ENCODE measurements at places on chromosomes 6 and 20.

DNA sequence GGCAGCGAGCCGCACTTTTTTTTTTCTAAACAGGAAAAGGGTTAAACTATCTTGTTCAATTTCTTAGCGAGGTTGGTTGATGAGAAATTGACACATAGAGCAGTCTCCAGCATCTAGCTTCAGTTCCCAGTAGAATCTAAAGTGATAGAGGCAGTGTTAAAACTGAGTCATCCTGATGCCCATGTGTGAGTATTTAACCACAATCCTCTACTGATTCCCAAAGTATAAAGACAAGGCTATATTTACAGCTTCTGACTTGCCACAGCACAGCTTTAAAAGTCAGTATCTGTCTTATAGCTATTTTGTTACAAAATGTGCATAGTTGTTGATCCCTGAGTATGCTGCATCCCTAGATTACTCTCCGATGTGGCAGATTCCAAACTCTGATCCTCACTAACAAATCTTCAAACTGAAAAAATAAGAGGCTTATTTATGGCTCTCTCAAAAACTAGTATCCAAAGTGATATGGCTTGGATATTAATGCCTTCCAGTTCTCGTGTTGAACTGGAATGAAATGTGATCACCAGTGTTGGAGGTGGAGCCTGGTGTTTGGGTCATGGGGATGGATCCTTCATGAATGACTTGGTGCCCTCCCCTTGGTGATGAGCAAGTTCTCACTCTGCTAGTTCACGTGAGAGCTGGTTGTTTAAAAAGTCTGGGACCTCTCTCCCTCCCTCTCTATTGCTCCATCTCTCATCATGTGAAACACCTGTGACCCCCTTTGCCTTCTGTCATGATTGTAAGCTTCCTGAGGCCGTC is 13.1 kb upstream of the POPDC3 start:
- DNase-seq = no peak

- DNase-seq = no peak
These were observed 4.6 kb downstream of the UCKL1 start for GRCh38 chr20:63951398-63952209.

- DNase-seq = no peak
These were observed 118.7 kb downstream of the SMOC2 start for GRCh38 chr6:168559574-168560098.

DNA sequence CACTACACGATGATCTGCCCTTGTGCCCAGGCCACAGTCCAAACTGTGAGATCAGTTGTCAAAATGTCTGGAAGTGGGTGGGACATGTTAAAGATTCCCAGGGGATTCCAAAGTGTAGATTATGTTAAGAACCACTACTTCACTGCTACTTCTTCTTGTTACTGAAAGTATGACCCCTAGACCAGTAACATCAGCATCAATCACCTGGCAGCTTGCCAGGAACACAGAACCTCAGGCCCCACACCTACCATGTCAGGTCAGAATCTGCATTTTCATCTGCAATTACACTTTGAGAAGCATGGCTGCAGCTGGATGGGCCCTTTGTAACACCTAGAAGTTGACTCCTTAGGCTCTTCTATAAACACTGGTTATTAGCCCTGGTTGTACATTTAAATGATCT is 36.1 kb downstream of the RFPL4B start:
- DNase-seq = no peak

- DNase-seq = no peak
These were observed 60.8 kb upstream of the TMEM30A start for GRCh38 chr6:75345413-75345812.

DNA sequence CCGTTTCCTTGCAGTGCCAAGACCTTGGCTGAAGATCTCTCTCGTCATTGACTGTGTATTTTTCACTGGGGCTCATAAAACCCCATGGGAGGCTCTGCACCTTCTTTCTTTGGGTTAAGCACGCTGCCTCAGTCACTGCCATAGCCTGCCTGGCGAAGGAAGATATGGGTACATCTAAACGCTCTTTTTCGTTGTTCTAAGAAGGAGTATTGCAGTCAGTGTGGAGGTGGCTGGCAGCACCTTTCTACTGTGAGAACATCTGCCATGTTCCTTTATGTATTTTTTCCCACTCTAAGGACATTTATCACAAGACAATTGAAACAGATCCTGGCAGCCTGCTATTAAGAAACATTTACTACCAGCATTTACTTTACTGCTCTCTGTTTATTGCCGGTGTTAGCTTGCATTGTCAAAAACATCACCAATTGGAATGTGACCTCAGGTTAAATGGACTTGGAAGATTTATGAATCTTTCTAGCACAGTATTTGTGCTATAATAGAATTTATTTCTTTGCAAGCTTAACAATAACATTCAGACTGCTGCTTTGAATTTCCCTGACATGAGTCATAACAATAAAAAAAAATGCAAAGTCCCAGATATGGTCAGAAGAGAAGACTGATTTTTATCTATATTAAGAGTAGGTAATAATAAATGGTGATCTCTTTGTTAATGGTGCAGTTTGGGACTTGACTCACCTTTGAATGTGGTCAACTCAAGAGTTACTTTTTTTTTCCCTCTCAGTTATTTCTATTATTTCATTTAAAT is 62.2 kb upstream of the CLDN20 start:
- DNase-seq = no peak

GRCh38 chr6:167721291-167721690 is 105.4 kb upstream of the AFDN start:
- no peak for DNase-seq

- no peak for DNase-seq
These were observed 434.1 kb upstream of the MMS22L start for GRCh38 chr6:97717086-97717485.

DNA sequence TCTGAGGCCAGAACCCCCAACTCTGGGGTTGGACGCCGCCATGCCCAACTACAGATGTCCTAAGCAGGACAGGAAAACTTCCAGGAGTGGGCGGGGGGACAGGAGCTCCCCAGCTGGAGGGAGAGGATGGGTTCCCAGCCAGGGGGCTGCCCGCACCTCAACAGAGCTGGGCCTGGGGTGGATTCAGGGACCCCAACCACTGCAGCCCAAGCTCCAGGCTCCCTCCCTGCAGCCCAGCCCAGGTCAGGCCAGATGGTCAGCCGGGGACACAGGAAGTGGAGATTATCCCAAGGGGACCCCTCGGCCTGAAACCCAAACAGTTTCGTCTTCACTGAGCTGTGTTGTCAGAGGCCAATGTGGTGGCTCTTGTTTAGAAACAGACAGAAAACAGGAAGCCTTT is 9.4 kb downstream of the LAMA5 start:
- DNase-seq = no peak

- DNase-seq = no peak
These were observed 67.7 kb upstream of the IFNGR1 start for GRCh38 chr6:137286916-137287315.

GRCh38 chr6:166508726-166509125 is 77.8 kb downstream of the RAMACL start:
- DNase-seq = no peak

DNA sequence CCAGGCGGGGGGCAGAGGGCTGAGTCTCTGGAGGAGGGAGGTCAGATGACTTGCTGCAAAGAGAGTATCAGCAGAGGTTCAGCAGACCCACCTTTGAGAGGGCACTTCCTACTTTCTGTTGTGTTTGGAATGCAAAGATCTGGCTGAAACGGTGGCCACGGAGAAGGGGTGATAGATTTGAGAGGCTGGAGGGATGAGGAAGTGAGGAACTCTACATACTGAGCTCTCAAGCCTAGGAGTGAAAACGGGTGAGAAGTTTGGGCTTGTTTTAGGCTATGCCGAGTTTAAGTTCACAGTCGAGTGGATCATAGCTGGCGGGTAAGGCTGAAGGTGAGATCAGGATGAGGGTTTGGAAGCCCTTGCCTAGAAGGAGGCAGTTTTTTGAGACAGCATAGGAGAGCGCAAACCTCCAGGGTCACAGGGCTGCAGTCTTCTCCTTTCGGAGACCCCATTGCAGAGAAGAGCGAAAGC is 477 bp upstream of the ITPA start:
- no peak for DNase-seq

DNA sequence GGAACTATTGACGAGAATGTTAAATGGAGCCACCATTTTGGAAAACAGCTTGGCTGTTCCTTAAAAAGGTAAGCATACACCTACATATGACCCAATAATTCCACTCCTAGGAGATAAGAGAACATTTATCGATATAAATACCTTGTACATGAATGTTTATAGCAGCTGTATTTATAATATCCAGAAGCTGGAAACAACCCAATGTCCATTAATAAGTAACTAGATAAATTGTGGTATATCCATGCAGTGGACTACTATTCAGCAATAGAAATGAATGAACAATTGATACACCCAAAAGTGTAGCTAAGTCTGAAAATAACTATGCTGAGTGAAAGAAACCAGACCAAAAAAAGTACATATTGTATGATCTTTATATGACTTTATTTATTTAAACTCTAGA is 42.2 kb upstream of the ADIG start:
- DNase-seq = no peak

GRCh38 chr6:108799791-108800190 is 48.4 kb upstream of the ARMC2 start:
- DNase-seq = no peak

- no peak for DNase-seq
These were observed 579.2 kb downstream of the EPM2A start for GRCh38 chr6:145155873-145156782.

DNA sequence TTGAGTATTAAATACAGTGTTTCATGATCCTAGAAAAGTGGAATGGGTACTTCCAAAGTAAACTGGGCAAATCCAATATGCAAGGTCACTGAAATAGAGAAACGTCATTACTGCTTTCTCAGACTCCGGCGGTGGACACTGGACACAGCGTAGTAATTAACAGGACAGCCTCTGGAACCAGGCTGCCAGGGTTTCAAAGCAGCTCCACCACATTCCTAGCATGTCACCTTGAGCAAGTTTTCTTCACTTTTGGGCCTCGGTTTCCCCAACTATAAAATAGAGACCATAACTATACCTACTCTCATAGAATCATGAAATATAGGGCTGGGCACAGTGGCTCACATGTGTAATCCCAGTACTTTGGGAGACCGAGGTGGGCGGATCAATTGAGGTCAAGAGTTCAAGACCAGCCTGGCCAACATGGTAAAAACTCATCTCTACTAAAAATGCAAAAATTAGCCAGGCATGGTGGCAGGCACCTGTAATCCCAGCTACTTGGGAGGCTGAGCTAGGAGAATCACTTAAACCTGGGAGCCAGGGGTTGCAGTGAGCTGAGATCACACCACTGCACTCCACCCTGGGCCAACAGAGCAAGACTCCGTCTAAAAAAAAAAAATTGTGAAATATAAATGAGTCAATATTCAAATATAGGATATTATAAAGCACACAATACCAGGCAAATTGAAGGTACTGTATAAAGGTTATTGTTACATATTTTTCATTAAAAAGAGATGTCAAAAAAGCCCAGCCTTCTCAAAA is 24.9 kb downstream of the ARHGAP18 start:
- no peak for DNase-seq

DNA sequence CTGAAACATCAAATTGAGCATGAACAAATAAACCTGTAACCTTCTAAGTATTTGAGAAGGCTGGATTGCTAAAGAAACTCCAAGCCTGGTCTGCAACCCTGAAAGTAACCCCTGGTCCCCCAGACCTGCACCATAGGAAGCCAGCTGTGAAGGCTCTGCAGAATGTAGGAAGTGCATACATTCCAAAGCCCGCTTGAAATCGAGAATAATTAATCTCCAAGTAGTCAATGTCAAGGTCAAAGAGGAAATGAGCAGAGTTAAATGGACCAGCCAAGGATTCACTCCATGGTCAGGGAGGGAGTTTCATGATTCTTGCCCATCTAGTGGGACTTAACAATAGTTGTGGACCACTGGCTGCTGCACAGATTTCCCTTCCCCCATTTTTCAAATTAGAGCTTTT is 107.6 kb upstream of the RNF24 start:
- DNase-seq = no peak

- no peak for DNase-seq
These were observed 304.2 kb downstream of the ADGRG6 start for GRCh38 chr6:142605922-142606485.

- peak; percentile 28 for DNase-seq
These were observed 175.8 kb downstream of the GMPR start for GRCh38 chr6:16414205-16414604.

- DNase-seq = no peak
These were observed 362.3 kb downstream of the RIMS1 start for GRCh38 chr6:72248621-72249020.

DNA sequence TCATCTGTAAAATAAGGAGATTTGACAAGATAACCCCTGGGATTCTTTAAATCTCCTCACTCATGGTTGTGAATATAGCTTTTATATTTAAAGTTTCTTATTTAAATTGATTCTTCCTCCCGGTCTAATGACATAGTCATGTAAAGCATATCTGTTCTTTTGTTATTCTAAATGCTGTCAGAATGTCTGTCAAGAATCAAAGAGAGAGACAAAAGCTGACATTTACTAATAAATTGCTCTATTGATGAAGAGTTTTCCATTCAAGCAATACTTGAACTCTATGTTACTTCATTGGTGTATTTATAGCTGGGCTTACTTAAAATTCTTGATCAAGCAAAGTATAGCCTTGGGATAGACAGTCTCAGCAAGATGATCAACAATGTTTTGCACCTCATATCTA is 865.8 kb downstream of the TBC1D32 start:
- no peak for DNase-seq

- no peak for DNase-seq
These were observed 7.6 kb upstream of the DEFB129 start for GRCh38 chr20:219290-220115.

- DNase-seq = no peak
These were observed 22.0 kb upstream of the VSTM2L start for GRCh38 chr20:37880726-37881591.

- no peak for DNase-seq
These were observed 209.4 kb upstream of the LRFN2 start for GRCh38 chr6:40796260-40797221.

- no peak for DNase-seq
These were observed 17.6 kb upstream of the FUCA2 start for GRCh38 chr6:143529095-143529494.

DNA sequence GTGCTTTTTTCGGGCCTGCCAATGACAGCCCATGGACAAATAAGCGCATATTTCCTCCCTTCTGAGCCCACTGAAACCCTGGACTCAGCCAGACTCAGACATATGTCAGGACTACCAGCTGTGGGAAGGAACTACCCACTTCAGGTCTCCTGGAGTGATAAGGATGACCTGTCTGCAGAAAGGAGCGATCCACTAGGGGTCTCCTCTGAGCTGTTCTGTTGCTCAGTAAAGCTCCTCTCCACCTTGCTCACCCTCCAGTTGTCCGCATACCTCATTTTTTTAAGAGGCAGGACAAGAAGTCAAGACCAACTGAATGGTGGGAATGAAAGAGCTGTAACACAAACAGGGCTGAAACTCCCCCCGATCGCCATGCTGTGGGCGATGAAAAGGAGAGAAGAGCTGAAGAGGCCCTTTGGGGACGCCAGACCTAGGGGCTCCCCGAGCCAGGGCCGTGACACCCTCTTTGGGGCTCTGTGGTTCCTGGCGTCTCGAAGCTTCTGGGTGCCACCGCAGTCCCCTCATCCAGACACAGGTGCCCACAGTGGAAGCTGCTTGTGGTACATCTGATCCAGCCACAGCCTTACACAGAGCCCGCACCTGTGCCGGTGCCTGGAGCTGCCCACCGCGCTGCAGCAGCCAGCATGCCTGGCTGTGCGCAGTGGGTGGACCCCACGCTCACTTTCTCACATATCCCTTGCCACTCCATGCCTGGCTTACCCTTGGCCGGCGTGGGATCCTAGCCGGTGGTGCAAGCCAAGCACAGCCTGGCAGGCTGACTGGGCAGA is 68.8 kb downstream of the EYS start:
- no peak for DNase-seq
